Stimulated activated CD8-positive, alpha-beta memory T cell treated with anti-CD3 and anti-CD28 coated beads, Interleukin-4, amount 100 ng/mL, for 1 hour (primary cell): ENCODE measurements at places on chromosomes 1 and 21.
A peak's percentile ranks its signal among the peaks of the same experiment; 100 is the strongest.

DNA sequence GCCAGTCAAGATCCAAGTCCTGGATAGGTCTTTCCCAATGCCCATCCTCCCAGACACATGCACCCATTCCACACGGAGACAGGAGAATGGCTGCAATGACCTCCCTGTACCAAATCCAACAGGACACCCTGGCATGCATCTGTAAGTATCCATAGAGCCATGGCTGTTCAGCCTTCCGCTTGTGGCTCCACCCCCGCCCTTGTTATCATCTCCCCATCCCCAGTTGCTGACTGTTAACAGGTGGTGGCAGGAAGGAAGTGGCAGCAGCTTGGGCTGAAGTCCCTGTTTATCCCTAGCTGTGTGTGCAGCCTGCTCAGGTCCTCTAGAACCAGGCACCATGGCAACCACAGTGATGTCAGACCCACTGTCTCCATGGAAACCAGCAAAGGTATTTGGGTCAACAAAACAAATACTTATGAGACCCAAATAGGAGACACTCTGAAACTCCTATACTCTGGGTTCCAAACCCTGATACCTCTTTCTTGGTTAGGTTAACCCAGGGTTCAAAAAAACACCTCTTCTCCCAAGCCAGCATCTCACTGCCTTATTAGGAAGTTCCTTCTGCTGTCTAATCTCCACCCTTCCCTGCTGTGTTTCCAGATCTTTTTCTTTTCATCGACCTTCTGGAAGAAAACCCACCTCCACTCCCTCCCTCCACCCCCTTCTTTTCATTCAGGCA, 721 bp downstream of the PBXIP1 start:
- DNase-seq, result peak; percentile 79

- no peak for DNase-seq
Observed at GRCh38 chr1:235399661-235400060, 32.4 kb downstream of the TBCE start.

- no peak for DNase-seq
Observed at GRCh38 chr1:53725238-53725689, 13.7 kb downstream of the GLIS1 start.

- DNase-seq, result no peak
Observed at GRCh38 chr1:150887018-150887417, at the start of gene CTXND2. CTXND2 (plus strand) TSS chr1:150887136; CDS start chr1:150912315, 25,179 bp downstream.

- no peak for DNase-seq
Observed at GRCh38 chr1:58620259-58620658, 43.2 kb upstream of the TACSTD2 start.

GRCh38 chr1:245448975-245449431, 294.2 kb downstream of the KIF26B start:
- no peak for DNase-seq

DNA sequence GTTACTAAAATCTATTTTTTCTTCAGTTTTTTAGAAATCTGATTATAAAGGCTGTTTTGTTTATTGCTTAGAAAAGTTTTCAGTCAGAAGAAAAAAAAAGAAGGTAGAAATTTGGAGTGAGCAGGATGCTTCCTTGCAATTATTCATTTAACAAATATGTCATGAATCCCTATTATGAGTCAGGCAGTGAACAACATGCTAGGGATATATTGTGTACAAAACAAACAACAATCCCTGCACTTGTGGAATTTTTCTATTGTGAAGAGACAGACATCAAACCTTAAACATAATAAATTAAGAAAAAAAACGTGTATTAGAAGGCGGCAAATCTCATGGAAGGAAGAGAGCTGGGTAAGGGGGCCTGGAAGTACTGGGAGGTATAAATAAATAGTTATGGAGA, 664.1 kb upstream of the CAMK1G start:
- DNase-seq, result no peak

DNA sequence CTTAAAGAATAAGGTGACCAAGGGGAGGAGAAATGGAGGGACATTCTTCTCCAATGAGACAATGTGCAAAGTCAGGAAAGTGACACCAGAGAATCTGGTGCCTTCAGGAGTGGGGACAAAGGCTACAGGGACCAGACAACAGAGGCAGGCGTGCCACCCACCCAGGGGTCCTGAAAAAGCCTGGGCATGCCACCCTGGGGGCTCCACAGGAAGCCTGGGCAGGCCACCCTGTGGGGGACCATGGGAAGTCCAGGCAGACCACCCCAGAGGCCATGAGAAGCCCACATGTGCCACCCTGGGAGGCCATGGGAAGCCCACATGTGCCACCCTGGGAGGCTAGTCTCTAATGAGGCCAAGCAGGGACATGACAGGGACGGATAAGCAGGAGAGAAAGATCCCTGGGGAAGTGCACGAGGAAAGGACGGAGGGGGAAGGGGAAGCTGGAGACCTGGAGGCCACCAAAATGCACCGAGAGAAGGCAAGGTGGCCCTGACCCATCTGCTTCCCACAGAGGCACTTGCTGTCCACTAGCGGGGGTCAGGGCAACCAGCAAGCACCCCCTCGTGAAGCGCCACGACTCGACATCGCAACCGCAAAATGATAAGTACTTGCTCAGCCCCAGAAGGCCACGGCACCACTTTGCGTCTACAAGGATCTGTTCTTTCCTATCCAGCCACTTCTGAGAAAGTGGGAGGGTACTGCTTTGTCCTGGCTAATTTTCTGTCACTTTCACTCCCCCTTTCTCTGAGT, 7.2 kb upstream of the PDE9A start:
- no peak for DNase-seq

DNA sequence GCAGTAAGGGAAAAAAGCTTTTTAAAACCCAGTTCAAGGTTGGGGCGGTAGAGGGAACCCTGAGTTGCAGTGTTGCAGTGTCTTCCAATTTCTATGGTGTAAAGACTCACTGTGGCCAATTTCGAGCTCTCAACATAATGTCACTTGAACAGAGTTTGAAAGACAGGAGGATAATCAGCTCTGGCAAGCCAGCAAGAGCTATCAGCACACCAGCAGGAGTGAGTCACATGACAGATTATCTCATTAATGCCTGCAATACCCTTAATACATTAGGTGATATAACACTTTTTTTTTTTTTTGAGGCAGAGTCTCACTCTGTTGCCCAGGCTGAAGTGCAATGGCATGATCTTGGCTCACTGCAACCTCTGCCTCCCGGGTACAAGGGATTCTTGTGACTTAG, 22.8 kb downstream of the SLC9C2 start:
- DNase-seq, result no peak

- no peak for DNase-seq
Observed at GRCh38 chr1:22471078-22471477, 19.4 kb downstream of the ZBTB40 start.

- DNase-seq, result no peak
Observed at GRCh38 chr1:41773144-41773591, 145.6 kb downstream of the HIVEP3 start.

DNA sequence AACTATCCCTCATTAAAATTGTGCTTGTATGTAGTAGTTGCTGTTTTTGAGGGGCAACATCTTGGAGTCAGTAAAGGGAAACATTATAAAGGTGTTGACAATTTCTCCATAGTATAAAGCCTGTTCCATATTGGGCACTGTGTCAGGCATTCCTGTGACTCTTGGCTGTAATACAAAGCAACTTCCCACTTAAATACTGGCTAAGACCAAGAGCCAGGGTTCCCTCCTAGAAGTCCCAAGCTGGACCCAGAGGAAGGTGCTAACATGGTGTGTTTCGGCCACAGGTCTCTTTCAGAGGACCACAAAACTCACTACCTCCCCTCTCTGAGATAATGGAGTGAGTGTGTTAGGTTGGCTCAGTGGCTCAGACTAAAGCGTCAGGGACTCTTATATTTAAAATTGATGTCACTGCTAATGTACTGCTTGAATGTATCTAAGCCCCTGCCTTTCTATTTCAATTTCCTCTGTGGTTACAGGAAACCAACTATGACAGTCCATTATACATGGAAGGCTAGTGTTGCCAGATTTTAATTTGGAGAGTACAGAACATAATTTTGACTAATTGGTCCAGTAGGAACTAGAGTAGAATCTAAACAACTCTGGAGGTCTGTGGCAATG, 74.7 kb upstream of the RGL1 start:
- no peak for DNase-seq

DNA sequence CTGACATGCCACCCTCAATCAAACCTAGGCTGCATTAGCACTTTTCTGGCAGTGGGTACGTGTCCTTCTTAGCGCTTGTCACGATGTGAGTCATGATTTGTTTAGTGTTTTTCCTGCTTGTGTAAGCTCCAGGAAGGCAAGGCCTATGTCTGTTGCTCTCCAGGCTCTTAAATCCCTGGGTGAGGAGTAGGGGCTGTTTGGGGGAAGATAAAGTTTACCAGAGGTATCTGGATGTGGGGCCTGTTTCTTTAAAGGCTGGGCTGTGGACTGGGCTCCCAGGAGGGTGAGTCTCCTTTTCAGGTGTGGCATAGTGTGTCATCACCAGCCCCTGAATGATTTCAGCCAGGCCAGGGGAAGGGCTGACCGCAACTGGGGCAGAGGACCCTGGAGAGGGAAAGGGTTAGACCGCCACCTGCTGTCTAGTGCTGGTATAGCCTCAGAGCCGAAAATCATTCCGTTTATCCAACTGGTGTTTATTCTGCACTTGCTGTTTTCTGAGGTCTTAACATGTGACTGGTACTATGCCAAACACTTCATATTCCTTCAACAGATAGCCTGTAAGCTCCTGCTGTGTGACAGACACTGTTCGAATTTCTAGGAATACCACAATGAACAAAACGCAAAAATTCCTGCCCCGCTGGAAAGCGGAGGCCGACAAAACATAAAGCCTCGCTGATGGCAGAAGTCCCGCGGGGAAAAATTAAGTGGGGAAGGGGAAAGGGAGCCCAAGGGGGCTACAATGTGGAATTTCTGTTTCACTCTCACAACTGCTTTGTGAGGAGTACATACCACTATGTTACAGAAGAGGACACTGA, 9.7 kb downstream of the SERINC2 start:
- peak; percentile 36 for DNase-seq

DNA sequence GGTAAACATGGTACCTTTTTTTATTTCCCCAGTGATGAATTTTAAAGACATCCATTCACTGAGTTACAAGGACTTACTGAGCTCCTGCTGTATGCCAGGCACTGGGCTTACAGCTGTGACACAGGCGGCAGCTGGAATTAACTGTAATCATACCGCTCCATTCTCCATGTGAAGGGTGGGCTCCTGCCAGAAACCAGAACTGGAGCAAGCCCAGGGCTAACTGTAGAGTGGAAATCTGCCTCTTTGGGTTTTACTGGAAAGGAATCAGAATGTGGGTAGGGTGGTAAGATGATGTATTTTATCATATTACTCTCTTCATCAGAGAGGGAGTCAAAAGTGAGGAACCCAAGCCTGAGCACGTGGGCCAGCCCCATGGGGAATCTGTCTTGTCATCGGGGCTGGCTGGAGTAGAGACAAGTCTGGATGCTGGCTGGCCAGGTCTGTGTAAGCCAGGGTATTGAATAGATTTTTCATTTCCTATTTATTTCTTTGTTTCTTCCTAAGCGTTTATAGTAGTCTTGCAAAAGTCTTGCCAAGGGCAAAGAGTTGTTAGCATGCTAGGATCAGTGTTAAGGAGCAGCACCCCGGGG, 21.5 kb downstream of the FGGY start:
- no peak for DNase-seq

DNA sequence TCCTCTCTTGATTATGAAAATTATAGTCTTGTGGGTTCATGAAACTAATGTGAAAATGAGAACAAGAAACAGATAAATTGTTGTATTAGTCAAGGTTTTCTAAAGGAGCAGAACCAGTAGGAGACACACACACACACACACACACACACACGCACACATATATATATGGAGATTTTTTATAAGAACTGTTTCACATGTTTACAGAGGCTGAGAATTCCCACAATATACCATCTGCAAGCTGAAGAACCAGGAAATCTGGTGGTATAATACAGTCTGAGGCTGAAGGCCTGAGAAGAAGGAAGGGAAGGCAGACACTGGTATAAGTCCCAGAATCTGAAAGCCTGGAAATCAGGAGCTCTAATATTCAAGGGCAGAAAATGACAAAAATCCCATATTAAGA, 70.9 kb upstream of the RGS18 start:
- DNase-seq, result no peak

DNA sequence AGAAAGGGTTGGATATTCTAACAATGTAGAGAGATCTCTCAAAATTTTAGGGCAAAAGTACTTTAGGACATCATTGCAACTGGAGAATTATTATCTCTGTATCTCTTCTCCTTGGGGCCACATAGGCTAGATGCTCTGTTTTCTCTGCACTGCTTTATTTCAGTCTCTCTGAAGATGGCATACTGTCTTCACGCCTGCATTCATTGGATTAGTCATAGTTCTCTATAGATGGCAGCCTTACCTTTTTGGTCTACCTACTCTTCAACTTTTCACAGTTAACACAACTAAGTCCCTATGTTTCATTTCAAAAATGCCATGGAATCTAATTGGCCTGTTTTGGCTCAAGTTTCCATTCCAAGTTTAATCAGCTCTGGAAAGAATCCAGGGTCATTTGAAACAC, 1623.3 kb upstream of the B3GALT2 start:
- no peak for DNase-seq

GRCh38 chr1:248752161-248753028, 3.2 kb downstream of the LYPD8 start:
- DNase-seq, result no peak

GRCh38 chr1:184734980-184735379, 19.7 kb downstream of the EDEM3 start:
- no peak for DNase-seq

DNA sequence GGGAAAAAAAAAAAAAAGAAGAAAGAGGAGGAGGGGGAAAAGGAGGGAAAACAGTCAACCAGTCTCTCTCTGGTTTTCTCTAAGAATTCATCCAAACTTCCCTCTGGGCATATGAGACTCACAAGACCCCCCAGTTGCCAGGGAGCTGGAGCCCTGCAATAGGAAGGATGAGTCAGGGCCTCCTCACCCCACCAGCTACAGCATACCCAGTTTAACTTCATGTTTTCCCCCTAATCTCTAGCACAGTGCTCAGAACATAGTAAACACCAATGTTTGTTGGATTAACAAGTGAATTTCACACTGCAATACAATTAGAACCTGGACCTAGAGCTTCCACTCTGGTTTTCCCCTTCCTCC, 7.8 kb downstream of the F11R start:
- no peak for DNase-seq

- no peak for DNase-seq
Observed at GRCh38 chr1:179144626-179145025, 62.8 kb downstream of the TOR3A start.

GRCh38 chr1:3032371-3033039, 11.2 kb downstream of the ACTRT2 start:
- no peak for DNase-seq

- no peak for DNase-seq
Observed at GRCh38 chr1:30579580-30579979, 143.8 kb downstream of the MATN1 start.

GRCh38 chr1:54278941-54279422, 79.0 kb downstream of the MRPL37 start:
- DNase-seq, result no peak
